ENCODE measurements at places on chromosomes 5 and 9. TPM values are rescaled to one million over a fixed set of nuclear protein-coding genes. Genes with fewer than 3 reads are reported as not detected.

Gene GRM6
- total RNA-seq = not detected

DNA sequence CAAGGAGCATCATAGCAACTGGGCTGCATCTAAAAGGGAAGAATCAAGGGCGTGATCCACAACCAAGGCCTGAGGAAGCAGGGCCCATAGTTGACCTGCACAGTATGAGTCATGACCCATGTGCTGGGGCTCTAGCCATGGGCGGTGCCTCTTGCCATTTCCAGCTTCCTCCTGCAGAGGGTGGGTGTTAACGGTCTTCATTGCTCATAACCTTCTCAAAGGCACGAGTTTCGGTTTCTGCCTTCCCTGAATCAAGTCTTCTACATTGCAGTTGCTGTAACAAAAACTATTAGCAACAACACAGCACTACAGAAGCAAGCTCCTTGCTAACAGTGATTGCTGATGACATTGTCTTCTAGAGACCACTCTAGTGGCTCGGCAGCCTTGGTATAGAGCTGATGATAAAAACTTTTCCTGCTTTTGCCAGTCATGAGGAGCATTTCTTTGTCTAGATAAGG lies 66.9 kb downstream of the CTSL start:
- DNase-seq = peak; percentile 94

DNA sequence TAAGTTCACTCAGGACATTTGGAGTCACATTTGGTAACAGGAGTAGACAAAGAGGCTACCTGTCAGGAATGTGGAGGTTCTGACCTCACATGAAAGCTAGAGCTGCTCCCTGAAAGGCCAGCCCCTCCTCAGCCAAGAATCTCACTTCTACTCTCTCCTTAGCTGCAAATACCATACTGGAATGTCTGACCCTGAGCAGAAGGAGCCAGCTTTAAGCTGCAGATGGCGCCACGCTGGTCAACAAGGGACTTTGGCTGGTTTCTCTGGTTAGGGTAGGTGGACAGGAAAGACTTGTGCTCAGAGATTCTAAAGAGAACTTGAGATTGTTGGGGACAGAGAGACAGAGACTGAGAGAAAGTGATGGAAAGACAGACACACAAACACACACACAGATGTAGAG lies 21.9 kb downstream of the ASTN2 start:
- DNase-seq = no peak

Gene HTR4
- not detected for total RNA-seq

Gene SAXO1
- total RNA-seq = under 0.01 TPM

Gene C9orf50
- 0.36 TPM for total RNA-seq

DNA sequence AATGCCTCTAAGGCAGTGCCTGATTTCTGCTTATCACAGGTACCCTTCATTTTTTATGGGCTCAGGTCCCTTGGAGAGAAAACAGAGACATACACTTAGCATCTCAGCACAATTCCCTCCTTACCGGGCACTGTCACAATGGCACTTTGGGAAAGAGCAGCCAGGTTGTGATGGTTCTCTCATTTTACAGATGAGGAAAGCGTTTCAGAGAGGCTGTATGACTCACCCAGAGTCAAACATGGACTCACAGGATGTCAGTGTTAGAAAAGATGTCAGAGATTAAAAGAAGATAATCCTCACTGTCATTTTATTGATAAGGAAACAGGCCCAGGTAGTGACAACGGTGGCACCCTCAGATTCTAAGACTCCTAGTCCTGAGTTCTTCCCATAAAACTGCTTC lies 12.0 kb upstream of the SLC31A2 start:
- no peak for DNase-seq

GRCh38 chr9:113569472-113570060 lies 106.0 kb downstream of the RGS3 start:
- DNase-seq = no peak

GRCh38 chr9:134592018-134592818 lies 49.4 kb upstream of the COL5A1 start:
- peak; percentile 99 for DNase-seq

Gene MCC
- total RNA-seq = 45.6 TPM

DNA sequence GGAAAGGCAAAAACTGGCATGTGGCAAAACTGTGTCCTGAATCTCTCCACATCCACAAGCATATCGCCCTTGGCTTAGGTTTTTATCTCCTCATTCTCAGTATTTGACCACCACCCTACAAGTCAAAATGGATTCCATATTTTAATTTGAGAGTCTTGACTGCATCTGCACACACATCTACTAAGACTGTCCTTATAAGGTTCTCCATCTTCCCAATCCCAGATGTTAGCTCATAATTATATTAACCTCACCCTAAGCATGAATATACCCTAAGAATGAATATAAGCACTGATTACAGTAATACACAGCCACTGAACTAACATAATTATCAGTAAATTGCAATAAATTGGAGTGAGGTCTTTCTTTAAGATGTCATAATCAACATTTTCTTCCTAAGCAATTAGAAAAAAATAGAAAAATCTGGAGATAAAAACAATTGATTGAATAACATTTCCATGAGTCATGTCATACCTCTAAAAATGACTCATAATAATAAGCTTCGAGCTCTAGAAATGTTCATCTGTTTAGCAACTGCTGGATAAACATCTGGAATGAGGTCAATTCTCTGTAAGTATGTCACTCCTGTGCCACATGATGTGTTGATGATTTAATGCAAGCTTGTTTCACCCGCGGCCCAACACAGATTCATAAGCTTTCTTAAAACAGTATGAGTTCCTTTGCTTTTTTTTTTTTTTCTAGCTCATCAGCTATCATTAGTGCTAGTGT lies 39.9 kb upstream of the PAM start:
- no peak for DNase-seq

DNA sequence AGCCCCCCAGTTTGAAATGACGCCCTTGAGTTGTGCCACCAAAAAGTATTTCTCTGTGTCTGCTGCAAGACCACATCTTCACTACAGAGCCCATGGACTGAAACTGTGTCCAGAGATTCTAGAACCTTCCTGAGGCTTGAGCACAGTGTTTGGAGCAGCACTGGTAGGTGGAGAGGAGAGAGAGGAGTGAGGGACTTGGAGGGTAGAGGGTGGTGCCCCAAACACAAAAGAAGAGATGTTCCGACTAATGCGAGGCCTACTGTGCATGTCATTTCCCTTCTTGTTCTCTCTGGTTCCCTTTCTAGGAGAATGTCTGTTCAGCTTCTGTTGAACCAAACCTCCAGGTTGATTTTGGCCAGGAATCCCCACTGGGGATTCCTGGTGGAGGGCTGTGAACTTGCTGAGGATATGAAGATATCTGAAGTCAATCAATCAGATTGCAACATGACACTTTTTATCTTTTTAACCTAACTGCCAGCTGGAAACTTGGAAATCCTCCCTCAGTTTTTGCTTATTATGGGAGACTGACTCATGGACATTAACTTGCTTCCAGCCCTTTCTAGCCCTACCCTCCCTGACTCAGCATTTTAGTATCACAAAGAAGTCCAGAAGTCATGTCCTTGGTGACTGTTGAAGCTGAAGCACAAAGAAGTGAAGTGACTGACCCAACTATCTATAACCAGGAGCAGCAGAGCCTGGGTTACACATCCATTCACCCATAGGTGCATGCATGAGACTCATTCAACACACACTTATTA lies 154.5 kb downstream of the NR3C1 start:
- DNase-seq = peak; percentile 72

DNA sequence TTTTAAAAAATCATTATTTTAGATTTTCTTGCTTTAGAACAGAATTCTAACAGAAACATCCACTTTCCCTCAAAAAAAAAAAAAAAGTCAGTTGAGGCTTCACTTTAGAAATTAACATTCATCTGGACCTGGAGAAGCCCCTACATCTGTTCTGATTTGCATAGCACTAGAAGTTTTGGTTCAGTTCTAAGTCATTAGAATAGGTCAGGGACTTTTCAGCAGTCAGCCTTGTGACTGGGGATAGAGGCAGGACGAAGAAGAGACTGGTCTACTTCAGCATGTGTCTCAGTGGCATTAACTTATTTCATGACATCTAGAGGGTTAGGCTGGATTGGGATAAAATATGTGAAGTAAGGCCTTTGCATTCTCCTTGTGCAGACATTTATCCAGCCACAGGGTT lies 215.8 kb upstream of the DAB2 start:
- DNase-seq = no peak

Gene RGMB
- 70.9 TPM for total RNA-seq

Gene FBXW11
- total RNA-seq = 72.5 TPM

Gene TENT4A
- 16.5 TPM for total RNA-seq

Gene PPIC
- 92.8 TPM for total RNA-seq

GRCh38 chr5:64680289-64680688 lies 10.0 kb upstream of the SHISAL2B start:
- no peak for DNase-seq

DNA sequence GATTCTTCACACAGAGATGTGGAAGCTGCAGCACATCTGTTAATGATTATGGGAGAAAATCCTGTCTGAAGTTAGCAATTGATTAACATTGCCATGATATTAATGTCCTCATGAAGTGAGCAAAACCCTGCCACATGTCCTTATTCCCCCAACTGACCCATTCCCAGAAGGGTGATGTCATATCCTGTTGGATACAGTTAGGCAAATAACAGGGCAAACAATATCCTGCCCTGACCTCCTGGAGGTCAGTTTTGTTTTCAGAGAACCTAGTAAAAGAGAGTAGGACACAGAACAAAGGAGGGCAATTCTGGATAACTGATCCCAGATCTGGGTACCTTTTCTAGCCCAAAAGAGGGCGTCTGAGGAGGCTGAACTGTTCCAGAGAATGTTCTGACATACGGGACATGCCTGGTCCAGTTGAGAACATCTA lies 11.0 kb downstream of the ABLIM3 start:
- no peak for DNase-seq

Gene IL3
- total RNA-seq = not detected

DNA sequence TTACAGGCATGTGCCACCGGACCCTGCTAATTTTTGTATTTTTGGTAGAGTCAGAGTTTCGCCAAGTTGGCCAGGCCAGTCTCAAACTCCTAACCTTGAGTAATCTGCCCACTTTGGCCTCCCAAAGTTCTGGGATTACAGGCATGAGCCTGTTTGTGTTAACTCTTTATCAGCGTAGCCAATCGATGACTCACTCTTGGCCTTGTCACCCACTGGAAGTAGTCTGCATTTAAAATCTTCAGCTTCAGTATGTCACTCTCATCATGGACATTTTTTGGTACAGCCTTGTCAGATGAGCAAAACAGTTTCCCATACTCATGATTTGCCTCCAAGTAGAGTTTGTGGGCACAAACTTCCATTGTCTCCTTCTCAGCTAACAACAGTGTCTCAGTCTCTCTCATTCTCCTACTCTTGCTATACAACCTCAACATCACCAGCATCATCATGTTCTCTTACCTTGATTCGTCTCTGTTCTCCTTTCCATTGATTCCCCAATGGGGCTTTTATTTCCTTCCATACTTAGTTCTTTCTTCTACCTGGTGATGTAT lies 22.5 kb downstream of the MUSK start:
- no peak for DNase-seq

Gene UNC5A
- not detected for total RNA-seq

Gene SHC3
- total RNA-seq = 0.36 TPM

All from osteoblast (primary cell).